Activated CD4-positive, alpha-beta T cell treated with anti-CD3 and anti-CD28 coated beads, Interleukin-2, Interleukin-4, amounts not matched to agents 100 ng/mL and 50 ng/mL, durations not matched to agents 16 hours and 8 hours (primary cell): ENCODE measurements at places on chromosomes 5 and 9.
A peak's percentile ranks its signal among the peaks of the same experiment; 100 is the strongest.

DNA sequence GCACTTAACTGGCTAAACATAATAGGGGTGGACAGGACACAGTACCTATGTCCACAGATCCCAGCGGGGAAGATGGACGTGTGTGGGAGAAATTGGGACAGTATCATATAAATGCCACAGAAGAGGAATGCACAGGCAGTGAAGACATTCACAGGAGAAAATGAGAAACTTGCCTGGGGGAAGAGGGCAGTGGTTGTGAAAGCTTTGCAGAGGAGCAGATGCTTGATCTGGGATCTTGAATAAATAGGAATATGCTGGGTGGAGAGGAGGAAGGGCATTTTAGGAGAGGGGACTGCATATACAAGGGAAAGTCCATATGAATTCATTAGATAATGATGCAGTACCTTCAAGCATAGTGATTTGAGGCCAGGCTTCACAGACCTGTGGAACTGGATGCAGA is 13.6 kb downstream of the TMEM268 start:
- no peak for DNase-seq

GRCh38 chr9:1096155-1096964 is 46.2 kb downstream of the DMRT2 start:
- no peak for DNase-seq

DNA sequence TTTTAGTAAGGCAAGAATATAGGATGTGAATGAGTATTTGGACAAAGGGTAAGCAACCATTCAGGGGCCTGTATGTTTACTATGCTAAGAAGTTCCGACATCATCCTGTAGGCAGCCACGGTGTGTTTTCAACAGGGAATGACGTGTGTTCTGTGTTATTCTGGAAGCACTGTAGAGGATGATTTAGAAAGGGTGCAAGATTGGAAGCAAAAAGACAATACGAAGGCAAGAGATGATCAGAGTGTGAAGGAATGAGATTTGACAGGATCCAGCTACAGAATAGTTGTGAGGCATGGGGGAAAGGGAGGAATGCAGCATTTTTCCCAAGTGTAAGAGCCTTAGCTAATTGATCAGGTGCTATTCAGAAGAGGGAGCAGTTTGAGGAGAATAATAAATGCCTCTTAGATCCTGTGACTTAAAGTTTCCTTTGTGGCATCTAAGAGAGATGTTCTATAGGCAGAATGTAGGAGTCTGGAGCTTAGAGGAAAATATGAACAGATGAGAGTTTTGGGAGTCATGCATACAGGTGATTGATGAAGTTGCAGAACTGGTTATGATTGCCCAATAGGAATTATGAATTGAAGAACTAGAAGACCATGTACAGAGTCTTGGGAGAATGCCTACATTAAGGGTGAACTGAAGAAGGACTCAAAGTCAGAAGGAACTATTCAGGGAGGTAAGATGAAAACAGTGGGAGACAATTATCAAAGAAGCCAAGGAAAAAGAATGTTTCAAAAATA is 2.5 kb downstream of the SMC5 start:
- DNase-seq = no peak

DNA sequence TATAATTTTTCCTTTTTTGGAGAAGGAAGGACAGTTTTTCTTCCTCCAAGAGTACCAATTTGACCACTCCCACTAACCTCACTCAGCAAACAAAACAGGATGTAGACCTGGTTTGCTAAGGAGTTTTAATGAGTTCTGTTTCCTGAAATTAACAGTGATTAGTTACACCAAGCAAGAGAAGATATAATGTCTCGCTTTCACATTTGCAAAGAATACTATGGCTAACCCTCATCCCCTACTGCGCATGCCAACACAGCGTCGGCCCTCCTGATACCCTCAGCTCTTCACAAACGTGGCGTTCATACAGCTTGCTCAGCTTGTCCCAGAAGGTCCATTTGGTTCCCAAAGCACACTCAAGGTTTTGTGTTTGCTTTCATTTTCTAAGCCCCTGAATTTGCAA is 41.9 kb upstream of the IPPK start:
- peak; percentile 47 for DNase-seq

DNA sequence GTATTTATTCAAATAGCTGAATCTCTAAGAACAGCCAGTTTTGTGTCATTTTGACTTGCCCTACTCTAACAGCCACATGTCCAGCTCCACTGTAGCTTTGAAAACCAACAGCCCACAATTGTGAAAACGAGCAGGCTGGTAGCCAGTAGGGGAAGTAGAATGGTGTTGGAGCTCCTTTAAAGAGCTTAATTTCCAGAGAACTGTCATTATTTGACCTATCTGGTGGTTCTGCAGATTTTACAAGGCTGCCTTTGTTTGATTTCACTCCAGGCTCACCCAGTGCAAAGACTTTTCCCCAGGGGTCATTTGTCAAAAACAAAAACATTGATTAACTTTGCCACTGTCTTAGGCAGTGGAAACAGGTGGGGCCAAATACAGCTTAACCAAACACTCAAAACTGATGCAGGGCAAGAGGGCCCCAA is 3.2 kb upstream of the PJA2 start:
- no peak for DNase-seq

DNA sequence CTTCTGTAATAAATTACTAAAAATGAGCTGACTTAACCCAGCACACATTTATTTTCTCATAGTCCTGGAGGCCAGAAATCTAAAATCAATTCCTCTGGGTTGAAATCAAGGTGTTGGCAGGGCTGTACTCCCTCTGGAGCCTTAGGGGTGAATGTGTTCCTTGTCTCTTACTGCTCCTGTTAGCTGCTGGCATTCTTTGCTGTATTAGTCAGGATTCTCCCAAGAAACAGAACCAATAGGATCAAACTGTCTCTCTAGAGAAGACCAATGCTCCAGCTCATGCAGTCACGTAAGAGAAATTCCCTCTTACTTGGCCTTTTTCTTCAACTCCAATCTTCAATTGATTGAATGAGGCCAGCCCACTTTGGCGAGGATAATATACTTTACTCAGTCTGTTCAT is 15.3 kb upstream of the CD180 start:
- DNase-seq = no peak

- no peak for DNase-seq
Observed at GRCh38 chr9:133842721-133843227, 104.6 kb upstream of the SARDH start.

DNA sequence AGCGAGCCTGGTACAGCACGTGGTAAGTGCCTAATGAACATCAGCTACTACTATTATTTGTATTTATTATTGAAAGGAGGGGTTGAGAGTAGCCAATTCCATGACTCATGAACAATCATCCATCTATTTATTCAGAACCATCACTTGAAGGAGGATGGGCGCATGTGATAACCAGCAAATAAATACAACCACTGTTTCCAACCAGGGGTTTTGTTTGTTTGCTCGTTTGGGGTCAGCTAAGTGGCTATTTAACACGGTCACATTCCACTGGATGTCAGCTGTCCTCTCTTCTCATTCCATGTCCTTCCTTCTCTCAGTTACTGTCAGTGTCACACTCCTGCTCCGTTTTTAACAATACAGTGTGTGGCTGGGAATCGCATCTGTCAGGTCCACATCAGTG is 8.6 kb downstream of the RAPGEF1 start:
- no peak for DNase-seq

DNA sequence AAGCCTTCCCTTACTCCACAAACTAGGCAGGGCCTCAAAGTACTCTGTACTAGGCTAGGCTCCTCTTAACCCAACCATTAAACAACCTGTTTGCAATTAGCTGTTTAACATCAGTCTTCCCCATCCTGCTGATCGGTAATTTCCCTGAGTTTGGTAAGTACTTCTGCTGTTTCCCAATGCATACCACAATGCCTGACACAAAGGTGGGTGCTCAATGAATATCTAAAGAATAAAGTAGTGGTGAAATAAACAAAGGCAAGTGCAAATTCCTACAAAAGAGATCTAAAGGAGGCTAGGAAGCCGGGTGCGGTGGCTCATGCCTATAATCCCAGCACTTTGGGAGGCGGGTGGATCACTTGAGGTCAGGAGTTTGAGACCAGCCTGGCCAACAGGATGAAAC is 25.0 kb downstream of the FBXW2 start:
- DNase-seq = no peak

DNA sequence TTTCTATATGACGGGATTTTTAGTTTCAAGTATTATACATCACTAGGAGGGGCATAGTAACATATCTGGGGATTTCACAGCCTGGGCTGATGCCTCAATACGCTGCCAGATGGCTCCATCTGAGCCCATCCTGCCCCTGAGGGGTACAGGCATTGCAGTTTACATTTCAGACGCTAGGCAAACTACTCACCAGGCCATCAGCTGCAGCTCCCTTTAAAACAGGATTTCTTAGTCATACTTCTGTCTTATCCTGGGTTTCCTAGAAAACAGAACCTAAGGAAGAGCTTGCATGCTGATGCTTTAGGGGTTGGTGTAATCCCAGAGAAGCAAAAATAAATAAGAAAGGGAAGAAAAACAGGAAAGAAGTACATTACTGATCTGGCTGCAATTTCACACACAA is 372.8 kb upstream of the PIK3R1 start:
- DNase-seq = no peak

DNA sequence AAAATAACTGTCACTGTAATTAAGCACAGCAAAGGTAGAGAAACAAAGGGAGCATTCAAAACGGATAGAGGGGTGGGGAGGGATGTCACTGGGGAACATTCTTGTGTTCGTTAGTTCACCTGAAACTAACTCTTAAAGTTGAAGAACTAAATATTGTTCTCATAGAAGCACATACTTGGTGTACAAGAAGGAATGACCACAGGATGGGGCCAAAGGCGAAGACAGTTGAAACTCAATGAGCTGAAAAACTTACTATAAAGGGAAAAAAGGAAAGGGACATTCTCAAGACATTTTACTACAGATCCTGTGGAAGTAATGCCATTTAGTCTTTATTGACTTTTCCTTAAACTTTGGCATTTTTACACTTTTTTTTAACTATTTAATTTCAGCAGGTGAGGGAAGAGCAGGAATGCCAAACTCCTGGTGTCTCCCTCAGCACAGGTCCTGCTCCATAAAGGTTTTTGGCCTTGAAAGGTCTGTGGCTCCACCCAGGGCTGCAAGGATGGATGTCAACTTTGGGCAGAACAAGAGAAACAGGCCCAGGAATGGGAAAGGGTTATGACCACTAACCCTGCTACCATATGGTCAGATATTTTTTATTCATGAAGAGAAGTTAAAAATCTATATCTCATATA is 197.6 kb upstream of the RASA1 start:
- no peak for DNase-seq

DNA sequence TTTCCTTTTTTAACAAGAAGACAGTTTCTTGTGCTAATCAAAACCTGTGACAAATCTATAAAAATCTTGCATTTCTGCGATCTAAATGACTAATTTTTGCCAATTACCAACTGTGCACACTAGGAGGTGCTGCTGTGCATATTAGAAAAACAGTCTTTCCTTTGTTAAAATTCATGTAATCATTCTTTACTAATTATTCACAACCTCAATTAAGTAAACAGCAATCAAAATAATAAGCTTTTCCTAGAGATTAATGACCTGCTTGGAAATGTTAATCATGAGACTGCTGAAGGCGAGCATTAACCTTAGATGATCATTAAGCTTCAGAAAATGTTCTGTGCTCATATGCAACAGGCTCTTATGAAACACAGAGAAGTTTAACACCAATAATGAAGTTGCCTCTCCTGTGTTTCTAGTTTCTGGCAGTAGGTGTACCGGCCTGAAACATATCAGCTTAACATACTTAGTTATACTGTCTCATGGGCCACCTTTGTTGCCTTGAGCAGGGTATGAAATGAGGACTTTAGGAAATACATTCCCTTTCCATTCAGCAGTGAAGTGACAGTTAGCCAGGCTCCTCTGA is 17.7 kb downstream of the RFESD start:
- DNase-seq = peak; percentile 43

GRCh38 chr9:76911971-76912370 is 6.1 kb upstream of the PRUNE2 start:
- no peak for DNase-seq

DNA sequence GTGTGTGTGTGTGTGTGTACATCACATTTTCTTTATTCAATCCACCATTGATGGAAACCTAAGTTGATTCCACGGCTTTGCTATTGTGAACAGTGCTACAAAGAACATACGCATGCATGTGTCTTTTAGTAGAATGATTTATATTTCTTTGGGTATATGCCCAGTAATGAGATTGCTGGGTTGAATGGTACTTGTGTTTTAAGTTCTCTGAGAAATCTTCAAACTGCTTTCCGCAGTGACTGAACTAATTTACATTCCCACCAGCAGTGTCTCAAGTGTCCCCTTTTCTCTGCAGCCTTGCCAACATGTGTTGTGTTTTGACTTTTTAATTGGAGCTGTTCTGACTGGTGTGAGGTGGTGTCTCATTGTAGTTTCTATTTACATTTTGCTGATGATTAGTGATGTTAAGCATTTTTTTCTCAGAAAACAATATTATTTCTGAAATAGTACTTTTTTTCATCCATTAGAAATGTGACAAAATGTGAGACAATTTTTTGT is 769.7 kb downstream of the TAF11L14 start:
- no peak for DNase-seq

DNA sequence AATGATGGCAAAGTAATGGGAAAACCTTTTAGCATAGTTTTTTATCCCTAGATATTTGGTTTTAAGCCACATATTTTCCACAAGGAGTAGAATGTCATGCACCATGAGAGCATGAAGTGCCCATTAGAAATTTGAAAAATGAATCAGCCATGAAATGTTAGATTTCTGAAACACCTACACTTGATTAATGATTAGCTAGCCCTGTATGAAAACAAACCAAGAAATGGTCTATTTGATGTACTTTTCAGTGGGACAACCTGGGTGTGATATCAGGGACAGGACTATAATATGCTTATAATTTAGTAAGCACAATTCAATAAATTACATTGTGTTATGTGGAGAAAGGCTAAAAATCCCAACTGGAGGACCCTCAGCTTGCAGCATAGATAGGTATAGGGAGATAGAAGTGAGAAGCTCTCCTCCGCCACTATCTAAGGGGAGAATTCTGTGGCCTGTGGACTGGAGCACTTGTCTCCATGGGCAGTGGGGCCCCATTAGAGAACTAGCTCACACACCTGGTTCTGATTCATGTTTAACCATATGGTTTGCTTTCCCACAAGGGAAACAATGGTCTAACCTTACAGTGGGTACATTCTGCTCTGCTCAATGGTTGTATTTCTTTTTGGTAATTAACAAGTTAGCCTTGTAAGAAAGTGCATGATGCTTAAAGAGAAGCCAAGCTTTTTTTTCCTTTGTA is 35.2 kb downstream of the NUP214 start:
- no peak for DNase-seq

DNA sequence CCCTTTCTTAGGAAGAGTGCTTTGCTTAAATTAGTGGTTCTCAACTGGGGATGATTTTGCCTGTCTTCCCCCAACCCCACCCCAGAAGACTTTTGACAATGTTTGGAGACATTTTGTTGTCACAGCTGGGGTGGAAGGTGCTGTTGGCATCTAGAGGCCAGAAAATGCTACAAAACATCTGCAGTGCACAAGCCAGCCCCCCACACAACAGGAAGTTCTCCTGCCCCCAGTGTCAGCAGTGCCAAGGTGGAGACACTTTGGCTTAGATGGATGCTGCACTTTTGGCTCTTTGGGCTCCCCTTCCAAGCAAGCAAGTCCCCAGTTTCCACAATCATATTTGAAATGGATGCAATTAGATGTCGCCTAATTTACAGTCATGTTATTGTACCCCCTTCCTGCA is 2.7 kb downstream of the HEMGN start:
- no peak for DNase-seq
